NCI-H1417 treated with DMSO at 0.1 percent for 48 hours (cell line): ENCODE measurements at places on chromosomes 2 and 18.
A peak's percentile ranks its signal among the peaks of the same experiment; 100 is the strongest.

DNA sequence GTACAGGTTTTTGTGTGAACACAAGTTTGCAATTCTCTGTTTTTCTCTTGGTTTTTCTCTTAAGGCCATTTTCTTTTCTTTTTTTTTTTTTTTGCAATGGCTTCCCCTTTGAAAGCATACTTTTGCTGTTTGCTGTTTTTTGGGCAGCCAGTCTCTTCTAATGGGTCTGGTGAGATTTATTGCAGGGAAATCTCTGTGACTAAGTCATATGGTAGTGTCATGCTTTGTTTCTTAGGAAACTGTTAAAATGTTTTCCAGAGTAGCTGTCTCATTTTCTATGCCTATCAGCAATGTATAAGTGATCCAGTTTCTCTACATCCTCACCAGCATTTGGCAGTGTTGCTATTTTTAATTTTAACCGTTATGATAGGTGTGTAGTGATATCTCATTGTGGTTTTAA lies 27.9 kb upstream of the CDCA7 start:
- DNase-seq = no peak

DNA sequence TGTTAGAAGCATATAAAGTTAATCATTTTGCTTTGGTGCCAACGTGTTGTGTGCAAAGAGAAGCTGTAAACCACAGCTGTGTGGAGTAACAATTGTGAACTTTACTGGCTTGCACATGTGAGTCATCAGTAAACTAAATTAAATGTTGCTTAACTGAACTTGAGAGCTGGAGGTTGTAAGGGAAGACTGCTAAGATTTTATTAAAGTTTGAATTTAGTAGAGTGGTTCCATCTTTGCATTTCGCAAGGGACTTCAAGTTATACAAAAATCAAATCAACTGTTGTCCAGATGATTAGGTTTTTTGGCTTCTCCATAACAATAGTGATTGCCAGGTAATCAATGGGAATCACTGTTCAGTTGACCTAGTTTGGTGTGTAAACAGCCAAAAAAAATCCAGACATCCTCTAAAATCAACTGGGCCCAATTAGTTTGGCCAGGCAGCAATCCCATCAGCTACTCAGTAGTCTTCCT lies 247.4 kb downstream of the MYO3B start:
- DNase-seq = no peak

GRCh38 chr2:37921781-37922180 lies 3.3 kb upstream of the RMDN2 start:
- no peak for DNase-seq

DNA sequence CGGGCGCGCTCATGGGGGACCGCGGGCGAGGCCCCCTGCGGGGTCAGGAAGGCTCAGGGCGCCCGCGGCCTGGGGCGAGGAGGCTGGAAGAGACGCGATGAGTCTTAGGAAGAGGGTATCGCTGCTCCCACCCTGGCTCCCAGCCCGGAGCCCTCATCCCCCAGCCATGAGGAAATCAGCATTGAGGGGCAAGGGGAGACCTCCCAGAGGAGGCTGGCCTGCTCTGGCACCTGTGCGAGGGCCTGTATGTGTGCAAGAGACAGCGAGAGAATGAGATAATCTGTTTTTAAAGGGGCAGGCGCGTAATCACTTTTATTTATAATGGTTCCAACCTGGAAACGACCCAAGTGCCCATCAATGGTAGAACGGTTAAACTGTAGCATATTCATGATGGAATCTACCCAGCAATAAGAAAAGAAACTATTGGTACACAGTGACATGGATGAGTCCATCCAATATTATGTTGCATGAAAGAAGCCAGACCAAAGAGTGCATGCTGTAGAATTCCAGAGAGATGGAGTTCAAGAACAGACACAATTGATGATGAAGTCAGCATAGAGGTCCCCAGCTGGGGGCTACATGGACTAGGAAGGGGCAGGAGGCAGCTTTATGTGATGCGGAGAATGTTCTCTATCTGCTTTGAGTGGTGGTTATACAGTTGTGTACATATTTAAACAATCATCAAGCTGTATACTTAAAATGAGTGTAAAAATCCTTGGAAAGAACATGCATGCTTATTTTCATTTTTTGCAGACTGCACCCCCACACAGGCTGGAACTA lies 14.4 kb downstream of the FBXO41 start:
- no peak for DNase-seq

DNA sequence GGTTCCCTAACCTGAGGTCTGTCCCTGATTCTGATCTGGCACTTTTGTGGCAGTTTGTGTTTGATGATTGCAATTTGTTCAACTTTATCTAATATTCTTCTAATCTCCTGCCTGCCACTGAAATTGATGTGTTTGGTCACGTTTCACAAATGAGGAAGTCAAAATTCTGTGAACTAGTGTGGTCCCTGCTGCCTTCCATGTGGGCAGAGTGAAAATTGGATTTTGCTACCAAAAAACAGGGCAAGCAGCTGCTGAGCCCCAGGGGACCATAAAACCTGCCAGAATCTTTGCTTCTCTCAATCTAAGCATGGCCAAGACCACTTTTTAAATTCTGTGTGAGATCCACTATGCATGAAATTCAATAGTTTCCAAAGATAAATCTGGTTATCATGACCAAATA lies 195.5 kb upstream of the CYRIA start:
- DNase-seq = no peak

DNA sequence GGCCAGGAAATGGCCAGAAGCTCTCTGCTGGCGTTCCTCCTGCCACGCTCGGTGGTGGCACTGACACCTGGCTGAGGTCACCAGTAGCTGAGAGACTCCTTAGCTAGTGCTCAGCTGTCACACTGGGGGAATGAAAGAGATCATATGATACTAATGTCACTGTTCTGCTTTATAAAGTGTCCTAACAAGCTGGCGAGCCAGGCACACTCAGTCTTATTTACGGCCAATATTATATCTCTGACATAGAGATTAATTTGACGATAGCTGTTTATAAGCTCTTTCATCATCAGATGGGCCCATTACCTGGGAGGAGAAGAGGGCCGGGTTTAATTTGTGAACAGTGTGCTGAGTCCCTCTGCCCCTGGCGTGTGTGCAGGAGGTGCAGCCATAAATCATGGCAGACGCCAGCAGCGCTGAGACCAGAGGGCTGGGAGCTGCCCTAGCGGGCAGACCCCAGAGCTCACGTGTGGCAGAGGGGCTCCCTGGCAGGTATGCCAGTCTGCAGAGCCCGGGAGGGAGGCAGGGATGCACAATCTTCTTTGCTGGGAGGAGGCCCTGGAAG lies 246.5 kb downstream of the HAUS1 start:
- DNase-seq = no peak

DNA sequence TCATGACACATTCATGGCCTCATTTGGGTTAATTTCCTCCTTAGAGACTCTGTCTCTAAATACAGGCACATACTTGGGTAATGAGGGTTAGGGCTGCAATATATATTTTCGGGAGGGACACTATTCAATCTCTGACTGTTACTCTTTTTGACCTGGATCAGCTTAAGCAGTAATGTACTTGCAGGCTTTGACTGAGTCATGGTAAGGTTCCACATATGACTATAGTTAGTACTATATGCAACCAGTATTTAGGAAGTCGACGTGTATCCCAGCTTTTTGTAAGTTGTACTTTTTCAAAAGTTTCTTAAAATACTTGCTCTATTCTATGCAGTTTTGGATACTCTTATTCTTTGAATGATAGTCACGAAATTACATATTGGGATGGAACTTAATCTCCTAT lies 37.2 kb upstream of the CDH19 start:
- no peak for DNase-seq

DNA sequence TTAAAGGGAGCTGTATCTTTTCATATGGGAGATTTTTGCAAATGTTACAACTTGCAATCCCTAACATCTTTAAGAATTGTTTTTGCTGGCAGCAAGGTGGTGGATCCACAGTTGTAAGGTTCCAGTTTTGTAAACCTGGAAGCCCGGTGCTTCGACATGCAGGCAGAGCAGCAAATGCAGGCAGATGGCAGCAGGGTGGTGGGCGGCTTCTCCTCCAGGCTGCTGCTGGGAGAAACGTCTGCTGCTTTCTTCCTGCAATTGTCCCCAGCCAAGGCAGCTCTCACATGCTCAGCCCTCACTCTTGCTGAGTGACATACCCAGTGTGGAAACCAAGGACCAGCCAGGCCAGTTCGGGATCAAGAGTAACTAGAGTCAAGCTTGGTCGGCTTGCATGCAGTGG lies 166.0 kb downstream of the SEPTIN10 start:
- no peak for DNase-seq

- DNase-seq = no peak
These were observed 5.7 kb downstream of the DYSF start for GRCh38 chr2:71459084-71459431.

DNA sequence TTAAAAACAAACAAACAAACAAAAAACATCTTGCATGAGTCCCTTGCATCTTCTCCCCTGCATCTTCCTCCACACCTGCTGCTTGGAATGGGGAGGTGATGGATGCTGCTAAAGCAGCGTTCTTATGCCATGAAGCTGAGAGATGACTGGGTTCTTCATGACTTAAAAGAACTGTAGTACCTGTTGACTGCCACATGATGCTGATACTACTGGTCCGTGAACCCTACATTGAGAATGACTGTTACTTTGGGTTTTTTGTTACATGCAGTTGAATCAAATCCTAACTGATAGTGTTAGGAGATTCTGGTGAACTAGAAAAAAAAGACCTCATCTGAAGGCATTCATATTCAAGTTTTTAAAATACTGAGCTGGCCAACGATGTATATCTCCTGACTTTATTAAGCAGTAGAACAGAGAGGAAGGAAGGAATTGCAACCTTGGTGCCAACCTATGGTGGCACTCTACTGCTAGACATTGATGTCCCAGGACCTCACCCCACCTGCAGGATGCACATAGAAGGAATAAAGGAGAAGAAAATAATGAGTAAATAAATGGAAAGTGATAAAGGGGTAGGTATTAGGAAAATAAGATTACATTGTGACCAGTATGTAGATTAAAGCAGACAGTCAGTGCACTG lies 63.2 kb upstream of the SPAG16 start:
- no peak for DNase-seq

DNA sequence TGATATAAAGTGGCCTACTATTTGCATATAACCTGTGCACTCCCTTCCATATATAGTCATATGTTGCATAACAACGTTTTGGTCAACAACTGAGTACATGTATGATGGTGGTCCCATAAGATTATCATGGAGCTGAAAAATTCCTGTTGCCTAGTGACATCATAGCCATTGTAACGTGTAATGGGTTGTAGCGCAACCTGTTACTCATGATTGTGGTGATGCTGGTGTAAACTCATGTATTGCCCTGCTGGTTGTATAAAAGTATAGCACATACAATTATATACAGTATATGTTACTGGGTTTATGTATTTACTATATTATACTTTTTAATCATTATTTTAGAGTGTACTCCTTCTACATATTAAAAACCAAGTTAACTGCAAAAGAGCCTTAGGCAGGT lies 144.8 kb upstream of the IL1R2 start:
- no peak for DNase-seq

- peak; percentile 23 for DNase-seq
These were observed 290.3 kb downstream of the TRIB2 start for GRCh38 chr2:13006829-13007717.

DNA sequence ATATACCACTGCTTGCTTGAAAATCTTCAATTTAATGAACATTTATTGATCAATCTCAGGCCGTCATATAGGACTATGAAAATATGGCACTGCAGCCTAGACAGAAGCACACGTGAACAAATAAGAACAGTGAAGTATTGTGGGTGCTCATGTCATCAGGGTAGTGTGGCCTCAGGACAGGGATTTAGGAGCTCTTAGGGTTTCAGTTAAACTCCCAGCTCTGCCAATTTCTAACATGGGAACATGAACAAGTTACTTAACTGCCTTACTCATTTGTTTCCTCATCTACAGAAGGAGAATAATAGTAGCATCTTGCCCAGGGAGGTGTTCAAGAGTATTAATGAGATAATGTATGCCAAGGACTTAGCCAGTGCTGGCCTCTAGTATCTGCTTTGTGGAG lies 146.0 kb upstream of the MAP3K20 start:
- DNase-seq = no peak
